T follicular helper cell (primary cell): ENCODE measurements at places on chromosomes 5 and 9.

DNA sequence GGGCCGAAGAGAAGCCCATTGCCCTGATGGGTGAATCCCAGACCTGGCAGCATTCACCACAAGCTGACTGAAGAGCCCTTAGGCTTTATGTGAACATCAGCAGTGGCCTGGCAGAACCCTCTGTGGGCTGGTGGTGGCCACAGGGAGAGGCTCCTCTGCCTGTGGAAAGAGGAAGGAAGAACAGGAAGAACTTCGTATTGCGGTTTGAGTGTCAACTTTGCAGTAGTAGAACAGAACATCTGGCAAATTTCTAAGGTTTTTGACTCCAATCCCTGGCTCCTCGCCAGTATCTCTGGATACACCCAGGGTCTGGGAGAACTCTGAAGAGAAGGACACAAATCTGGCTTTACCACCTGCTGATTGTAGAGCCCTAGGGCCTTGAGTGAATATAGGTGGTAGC is 356.4 kb upstream of the GRAMD2B start:
- no peak for DNase-seq

- DNase-seq: no peak
Measured at GRCh38 chr5:21931116-21931515, 922.0 kb downstream of the CDH12 start.

GRCh38 chr9:132733260-132733815 is 63.1 kb downstream of the GTF3C4 start:
- no peak for DNase-seq

- no peak for DNase-seq
Measured at GRCh38 chr9:16726718-16727451, 143.6 kb downstream of the BNC2 start.

DNA sequence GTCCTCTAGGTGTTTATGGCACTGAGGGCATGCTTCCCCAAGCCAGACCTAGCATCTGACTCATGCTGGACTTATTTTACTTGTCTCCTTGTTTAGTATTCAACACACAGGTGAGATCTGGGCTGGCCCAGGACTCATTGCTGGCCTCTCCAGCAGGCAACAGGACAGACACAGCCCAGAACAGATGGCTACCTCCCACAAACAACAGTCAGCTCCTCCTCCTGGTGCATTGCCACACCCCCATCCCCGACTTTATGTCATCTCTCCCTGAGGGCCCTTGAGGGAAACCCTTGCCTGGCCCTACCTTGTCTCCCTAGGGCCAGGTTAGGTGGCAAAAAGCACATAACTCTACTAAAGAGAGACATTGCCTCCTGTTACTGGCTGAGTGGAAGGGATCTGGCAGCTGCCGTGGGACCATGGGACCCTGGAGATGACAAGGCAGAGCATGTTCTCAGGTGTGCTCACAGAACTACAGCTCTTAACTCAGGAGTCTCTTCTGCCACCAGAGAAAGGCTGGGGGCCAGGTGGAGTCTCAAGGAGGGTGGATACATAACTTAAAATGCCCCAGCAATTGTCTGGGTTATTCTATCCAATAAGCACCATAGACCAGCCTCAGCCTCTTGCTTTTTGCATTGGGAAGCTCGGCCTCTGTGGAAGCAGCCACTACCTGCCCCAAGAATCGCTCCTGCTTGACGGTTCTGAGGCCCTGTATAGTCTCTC is 2.3 kb downstream of the ACSL6 start:
- no peak for DNase-seq

- DNase-seq: no peak
Measured at GRCh38 chr9:122367065-122367464, 3.8 kb upstream of the PTGS1 start.

GRCh38 chr5:13955896-13956295 is 11.4 kb upstream of the DNAH5 start:
- no peak for DNase-seq

- no peak for DNase-seq
Measured at GRCh38 chr5:148684528-148684927, 30.2 kb upstream of the HTR4 start.

DNA sequence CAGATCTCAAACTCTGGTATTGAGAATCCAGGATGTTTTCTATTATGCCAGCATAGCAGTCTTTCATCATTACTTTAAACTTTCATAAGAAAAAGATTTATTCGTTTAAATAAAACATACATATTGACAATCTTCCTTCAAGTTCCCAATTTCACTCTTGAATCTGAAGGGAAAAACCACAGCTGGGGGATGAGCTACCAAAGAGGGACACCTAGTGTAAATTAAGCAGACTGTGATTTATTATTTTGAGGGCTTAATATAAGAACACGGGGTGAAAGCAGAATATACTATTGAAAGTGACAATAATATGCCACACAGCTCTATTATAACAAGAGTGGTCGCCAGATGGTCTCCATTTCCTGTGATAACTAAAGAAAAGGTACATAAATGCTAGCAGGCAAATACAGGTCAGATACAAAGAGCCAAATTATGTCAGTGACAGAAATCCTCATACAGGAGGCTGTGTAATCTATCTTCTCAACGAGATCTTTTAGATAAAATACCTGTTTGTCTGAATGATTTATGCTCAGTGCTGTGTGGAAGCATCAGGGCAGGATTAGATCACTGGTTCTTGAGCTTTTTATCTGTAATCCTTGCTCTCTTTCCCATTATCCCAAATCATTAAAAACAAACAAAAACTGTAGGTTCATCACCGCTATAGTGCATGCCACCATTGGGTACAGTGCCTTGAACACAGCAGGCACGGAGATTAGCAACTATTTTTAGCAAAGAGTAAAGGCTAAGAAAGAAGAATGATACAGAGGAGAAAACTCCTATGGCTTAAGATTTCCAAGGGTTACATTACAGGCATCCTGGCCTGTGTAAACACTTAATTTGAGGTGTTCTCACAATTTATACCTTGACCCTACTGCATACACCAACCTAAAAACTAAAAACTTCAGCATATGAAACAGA is 116.6 kb downstream of the DROSHA start:
- no peak for DNase-seq

DNA sequence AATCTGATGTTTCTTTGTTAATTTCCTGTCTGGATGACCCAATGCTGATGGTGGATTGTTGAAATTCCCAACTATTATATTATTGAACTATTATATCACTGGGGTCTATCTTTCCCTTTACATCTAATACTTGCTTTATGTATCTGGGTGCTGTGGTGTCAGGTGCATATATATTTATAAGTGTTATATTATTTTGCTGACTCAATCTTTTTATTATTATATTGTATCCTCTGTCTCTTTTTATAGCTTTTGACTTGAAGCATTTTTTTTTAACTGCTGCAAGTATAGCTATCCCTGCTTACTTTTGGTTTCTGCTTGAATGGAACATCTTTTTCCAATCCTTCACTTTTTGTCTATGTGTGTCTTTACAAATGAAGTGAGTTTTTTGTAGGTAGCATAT is 255.9 kb downstream of the RAB3C start:
- no peak for DNase-seq

DNA sequence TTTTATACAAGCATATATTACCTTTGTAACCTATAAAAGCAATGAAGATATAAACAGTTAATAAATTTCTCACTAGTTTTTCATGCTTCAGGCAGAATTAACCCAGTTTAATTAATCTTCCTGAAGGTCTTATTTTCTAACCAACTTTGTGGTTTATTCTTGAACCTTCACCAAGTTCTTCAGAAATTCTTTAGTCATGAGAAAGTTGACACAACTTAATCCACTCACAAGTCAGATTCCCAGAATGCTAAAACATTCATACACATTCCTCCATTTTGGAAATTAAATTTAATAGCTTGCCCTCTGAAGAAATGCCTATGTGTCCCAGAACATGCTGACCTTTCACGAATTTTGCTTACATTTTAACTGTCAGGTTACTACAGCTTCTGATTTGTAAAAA is 105.4 kb upstream of the PAM start:
- DNase-seq: no peak

- no peak for DNase-seq
Measured at GRCh38 chr9:116154334-116154975, 864 bp downstream of the PAPPA start.

DNA sequence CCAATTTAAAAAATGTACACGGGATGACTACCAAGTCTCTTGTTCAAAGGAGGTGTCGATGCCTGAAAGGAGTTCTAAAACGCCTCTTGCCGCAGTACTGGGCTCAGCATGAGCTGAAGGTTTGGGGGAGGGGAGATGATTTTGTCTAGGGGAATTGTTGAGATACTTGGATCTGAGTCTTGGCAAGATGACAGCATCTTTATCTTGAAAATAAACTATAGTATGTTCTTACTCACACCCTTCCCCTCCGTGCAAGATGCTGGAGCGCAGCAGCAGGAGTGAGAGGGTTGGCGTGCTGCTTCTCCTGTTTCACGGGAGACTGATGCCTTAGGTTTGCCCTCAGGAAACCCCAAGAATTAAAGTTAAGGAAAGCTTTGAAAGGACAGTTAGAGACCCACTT is 47.3 kb downstream of the FAM78A start:
- no peak for DNase-seq

- DNase-seq: no peak
Measured at GRCh38 chr9:131946180-131946579, 133.5 kb downstream of the MED27 start.

- DNase-seq: no peak
Measured at GRCh38 chr5:151470439-151470838, 23.0 kb downstream of the SLC36A1 start.

DNA sequence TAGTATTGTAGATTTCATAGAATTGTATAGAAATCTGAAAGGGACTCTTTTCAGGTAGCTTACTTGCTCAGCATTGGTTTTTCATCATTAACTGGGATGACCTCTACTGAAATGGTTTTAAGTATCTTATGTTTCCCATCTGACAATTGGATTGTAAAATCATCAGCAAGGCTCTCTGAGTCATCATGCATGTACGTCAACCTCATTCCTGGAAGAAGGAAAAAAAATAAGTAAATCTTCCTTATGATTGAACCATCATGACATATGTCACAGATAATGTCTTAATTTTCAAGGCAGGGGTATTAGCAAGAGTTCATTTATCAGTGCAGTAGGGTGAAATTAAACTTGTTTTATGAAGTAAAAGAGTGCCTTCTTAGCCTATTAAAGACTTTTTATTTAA is 74.9 kb upstream of the CER1 start:
- no peak for DNase-seq

DNA sequence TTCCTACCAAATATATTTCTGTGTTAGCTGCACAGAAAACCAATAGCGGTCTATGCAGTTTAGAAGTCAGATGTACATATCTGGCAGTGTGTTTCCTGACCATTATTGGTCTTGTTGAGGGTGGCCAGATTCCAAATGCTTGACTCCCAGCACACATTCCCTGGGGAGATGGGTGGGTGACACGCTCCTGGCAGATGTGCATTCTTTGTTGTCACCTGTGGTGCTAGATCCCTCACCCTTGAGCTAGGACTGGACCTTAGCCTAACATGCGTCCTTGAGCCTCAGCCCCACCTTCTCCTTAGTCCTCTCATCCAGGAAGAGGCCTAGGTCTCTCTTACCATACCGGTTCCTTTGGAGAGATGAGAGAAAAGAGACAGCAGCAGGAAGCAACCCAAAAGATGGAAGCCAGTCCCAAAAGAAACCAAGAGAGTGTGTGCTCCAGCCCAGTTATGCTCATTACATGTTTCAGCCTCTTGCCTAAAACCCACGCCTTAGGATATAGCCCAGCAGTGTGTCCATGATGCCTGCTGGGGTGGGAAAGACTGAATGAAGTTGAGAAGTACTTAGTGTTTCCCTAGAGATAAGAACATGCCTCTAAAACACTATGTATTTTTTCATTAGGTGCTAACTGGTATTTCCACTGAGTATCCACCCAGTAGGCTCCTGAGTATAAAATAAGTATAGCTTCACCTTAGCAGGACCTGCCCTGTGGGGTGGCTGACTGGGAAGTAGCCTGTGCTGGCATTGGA is 116.7 kb downstream of the PDE8B start:
- no peak for DNase-seq

DNA sequence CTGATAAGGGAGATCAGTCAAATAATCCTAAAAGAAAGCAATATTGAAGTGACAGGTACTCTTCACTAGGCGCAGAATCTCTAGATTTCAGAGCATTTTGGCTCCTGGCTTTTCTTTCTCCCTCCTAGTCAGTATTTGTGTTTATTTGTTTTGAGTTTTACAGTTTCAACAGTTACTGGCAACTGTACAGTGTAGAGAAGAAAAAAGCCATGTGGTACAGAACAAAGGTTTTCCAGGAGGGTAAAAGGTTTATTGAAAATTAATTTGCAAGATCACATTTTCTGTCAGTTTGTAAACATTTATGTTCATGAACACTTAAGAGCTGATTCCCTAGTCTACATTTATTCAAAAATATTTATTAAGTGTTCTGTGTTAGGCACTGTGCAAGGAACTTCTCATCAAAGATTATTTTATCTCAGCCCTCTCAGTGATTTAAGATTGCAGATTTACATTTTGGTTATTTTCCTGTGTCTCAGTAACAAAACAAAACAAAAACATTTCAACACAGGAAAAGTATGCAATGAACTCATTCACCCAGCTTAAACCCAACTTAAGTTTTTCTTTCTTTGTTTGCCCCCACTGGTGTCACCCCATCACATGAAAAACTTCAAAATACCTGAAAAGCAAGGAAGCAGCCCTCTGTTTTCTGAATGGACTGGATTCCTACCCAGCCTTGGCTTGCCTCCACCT is 12.9 kb downstream of the MINAR2 start:
- DNase-seq: no peak

GRCh38 chr9:129542741-129543140 is 78.2 kb downstream of the C9orf50 start:
- DNase-seq: no peak

GRCh38 chr9:81411961-81412360 is 277.4 kb downstream of the TLE1 start:
- no peak for DNase-seq

- DNase-seq: no peak
Measured at GRCh38 chr5:66149950-66150349, 5.8 kb downstream of the SREK1 start.

- no peak for DNase-seq
Measured at GRCh38 chr5:140111011-140111858, 2.7 kb upstream of the PURA start.

- DNase-seq: no peak
Measured at GRCh38 chr5:108925073-108925472, 177.4 kb downstream of the FER start.

DNA sequence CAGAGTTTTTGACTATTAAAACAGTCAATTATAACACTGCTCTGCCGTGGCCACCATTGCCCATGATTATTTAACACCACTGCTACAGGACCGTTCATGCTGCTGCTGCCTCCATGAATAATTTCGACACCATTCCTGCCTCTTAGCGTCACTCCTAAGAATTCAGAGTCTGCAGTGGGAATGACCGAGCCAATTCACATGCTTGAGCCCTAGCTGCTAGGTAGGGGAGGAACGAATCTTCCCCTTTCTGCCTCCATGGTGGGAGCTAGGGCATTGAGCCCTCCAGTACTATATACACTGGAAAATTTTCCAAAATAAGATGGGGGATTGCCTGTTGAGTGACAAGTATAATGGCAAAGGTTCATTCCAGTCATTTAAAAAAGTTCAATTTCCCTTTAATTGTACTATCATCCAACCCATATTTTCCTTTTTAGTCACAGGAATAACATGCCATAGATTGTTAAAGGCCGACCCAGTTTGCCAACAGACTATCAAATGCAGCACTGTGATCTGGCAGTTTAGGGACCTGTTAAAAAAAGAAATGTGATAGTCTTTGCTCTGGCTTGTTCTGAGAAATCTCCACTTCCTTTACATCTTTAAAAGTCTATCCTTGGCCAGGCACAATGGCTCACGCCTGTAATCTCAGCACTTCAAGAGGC is 13.5 kb upstream of the B4GALT1 start:
- no peak for DNase-seq
